ENCODE measurements at places on chromosomes 4 and X.
A peak's percentile ranks its signal among the peaks of the same experiment; 100 is the strongest.

- DNase-seq, result no peak
Measured at GRCh38 chrX:1398431-1399340, 6.8 kb upstream of the SLC25A6 start.

DNA sequence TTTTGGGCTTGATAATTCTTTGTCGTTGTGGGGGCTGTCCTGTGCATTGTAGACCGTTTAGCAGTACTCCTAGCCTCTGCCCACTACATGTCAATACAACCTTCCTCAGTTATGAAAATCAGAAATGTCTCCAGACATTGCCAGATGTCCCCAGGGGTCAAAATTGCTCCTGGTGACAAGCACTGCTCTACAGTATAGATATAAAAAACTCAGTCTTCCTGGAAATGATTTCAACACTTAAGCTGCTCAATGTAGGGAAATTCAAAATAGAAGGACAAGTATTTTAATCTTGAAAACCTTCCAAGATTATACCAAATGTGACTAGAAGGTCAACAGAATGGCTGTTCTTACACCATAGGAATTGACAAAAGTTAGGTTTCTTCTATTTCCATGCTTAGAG, 288.7 kb upstream of the MAGEB2 start:
- DNase-seq, result no peak

DNA sequence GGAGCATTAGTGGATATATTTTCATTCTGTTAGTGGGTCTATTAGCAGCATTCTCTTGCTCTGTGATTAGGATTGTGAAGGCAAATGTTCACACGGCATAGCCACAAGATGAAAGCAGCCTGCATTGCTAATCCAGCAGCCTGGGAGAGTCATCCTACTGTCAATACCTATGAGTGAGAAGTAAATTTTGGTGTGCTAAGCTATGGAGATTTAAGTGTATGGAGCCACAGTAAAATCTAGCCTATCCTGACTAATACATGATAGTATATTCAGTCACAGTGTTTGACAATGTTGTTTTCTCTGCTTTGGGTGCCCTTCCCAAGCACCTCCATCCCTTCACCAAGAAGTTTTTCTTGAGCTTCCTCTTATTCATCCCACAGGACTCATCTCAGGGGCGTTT, 47.2 kb upstream of the TMPRSS11F start:
- DNase-seq, result no peak

- DNase-seq, result no peak
Measured at GRCh38 chr4:48722509-48723446, 57.3 kb downstream of the FRYL start.

DNA sequence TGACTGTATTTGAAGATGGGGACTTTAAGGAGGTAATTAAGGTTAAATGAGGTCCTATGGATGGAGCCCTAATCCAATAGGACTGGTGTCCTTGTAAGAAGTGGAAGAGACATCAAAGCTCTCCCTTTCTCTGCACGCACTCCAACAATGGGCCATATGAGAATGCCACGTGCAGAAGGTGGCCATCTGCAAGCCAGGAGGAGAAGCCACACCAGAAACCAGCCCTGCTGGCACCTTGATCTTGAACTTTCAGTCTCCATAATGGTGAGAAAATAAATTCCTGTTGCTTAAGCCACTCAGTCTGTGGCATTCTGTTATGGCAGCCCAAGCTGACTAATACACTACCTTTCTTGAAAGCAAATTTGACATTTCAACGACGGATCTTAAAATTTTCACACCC, 73.2 kb downstream of the SMARCA1 start:
- DNase-seq, result no peak

GRCh38 chr4:147311956-147312355, 168.9 kb upstream of the EDNRA start:
- no peak for DNase-seq

DNA sequence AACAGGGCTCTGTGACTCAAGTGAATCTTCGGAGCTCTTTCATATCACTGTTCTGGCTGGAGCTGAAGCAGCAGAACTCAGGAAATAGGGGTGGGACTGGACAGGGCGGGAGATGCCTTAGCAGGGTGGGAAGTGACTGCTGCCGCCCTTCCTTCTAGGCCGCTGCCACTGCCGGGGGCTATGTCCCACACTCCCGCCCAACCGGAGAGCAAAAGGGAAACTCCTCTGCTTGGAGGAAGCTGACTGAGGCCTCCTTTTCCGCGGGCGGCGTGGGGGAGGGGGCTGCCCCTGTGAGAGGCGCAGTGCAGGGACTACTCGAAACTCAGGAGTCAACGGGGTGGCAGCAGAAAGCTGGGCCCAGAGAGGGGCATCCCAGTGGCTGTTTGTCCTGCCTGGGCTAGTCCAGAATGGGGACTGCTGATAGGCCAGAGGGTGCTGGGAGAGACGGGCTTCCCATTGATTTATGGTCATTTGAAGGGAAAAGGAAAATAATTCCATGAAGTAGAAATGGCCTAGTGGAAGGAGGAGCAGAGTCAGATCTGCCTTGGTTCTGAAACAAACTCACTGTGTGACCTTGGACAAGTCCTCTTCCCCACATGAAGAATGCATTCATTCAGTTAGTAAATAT, 36.9 kb downstream of the STARD8 start:
- DNase-seq, result peak; percentile 11

- DNase-seq, result no peak
Measured at GRCh38 chrX:80512924-80513323, 92.7 kb downstream of the TENT5D start.

GRCh38 chr4:164949448-164950143, 27.9 kb downstream of the TRIM61 start:
- no peak for DNase-seq

DNA sequence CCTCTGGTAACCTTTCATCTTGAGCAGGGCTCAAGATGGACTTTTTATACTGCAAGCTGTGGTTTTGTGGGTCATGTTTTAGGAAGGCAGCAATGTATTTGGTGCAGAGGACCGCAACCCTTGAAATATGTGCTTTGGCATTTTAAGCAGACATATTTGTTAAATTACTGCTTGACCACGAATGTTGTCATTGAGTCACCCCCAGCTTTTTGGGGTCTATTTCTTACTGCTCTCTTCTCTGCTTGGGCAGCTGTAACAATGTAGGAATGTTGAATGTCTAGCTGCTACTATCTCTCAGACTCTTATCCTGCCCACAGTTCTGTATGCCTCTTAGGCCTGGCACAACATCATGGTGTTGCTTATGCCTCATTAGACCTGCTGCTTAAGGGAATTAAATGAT, 6.0 kb downstream of the RBPJ start:
- no peak for DNase-seq

DNA sequence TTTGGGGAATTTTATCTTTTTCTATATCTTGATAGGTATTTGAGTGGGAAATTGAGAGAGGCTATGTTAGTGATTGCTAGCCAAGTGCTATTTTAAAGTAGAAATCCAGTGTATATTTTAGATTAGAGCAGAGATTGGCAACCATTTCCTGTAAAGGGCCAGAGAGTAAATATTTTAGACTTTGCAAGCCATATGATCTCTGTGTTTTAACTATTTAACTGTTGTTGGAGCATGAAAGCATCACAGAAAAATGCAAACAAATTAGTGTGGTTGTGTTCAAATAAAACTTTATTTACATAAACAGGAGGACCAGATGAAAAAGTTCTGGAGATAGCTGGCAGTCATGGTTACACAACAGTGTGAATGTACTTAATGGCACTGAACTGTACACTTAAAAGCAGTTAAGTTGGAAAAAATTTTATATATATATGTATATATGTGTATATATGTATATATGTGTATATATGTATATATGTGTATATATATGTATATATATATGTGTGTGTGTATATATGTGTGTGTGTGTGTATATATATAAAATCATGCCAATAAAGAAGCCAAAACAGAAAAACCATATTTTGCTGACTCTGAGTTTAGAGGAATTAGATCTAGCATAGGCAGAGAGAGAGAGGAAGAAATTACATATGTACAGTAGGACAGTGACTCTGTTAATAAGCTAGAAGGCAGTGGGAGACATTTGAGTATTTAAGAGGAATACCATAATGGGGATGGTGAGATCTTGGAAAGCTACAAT, 83.4 kb downstream of the TMEM164 start:
- DNase-seq, result no peak

DNA sequence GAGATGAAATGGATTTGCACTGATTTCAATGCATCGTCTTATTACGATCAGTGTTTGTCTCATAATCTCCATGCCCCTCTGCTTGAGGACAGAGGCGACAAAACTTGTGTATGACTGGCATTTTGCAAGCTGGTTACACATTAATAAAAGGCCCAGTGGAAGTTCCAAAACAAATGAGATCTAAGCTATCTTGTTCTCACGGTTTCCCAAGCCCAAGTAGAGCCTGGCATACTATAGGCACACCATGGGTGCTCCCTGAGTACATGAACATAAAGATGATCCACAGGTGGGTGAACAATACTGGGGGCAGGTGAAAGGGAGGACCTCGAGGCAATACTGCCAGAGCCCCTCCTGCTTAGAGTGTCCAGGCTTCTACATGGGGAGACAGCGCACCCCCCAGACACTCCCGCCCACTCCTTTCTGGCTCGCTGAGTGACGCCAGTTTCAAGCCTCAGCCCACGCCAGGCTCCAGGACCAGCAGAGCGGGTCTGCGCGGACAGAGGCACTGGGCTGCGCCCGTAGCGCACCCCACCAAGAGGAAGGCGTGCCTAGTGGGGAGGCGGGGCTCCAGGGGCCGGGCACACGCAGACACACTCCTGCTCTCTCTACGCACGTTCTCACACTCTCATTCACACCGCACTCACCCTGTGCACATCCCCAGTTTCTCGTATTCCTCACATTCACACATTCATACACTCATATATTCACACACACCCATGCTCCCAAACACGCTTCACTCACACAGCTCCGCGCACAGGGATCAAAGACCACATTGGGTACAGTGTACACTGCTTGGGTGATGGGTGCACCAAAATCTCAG, 8.9 kb upstream of the GSX2 start:
- peak; percentile 23 for DNase-seq

DNA sequence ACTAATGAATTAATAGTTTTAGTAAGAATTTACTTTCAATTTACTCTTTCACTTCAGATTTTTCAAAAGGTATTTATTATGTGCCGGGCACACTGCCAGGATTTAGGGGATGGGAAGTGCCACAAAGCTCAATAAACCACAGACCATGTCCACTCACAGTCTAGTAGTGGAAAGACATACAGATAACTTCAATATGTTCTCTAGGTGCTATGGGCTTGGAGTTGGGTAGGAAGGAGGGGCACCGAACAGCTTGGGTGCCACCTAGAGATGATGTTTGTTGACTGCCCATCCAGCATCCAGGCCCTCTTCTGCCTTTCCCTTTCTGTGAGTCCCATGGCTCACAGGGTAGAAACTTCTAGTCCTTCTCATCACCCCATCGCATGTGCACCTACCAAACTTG, 17.8 kb downstream of the MFAP3L start:
- DNase-seq, result no peak

- DNase-seq, result no peak
Measured at GRCh38 chr4:2322841-2323240, 60.9 kb upstream of the MXD4 start.

DNA sequence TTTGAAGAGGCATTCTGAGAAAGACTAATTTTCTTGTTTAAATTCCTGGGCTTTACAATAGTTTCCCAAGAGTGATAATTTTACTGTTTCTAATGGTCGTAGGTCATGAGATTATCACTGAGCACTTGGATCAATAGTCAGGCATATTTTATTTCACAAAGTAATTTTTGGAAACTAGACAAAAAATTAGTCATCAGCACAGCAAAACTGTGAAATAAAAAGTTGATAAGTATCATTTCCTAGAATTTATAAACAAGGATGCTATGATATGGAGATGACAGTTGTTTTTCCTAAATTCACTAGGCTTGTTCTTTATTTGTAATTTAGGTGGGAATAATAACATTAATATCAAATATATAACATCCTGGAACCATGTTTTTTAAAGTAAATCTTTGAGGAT, 33.0 kb downstream of the SULT1B1 start:
- no peak for DNase-seq

- DNase-seq, result no peak
Measured at GRCh38 chr4:6740347-6740746, 24.4 kb downstream of the BLOC1S4 start.

DNA sequence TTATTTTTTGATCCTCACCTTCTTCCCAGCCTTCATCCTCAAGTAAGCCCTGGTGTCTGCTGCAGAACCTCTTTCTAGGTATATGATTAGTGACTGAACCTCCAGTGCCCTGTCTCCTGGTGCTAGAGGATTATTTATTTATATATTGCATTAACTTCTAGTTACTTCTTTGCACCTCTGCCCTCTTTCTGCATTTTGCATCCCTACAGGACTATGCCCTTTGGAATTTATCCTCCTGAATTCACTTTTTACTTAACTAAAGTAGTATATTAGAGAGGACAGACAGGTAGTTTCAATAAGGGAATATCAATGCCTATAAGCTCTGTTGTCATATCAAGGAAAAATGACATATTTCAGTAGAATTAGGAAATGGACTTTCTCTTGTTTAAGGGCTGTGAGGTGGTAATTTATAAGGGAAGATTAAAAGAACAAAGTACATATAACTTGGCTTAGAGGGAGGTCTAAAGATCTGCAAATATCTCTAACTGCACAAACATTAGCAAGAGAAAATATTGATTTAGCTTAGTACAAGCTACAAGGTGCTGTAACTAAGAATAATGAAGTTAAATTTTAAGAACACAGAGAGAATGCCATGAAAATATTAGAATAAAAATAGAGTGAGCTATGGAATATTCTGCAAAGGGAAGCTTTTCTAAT, 181.7 kb downstream of the TEX13A start:
- DNase-seq, result no peak

DNA sequence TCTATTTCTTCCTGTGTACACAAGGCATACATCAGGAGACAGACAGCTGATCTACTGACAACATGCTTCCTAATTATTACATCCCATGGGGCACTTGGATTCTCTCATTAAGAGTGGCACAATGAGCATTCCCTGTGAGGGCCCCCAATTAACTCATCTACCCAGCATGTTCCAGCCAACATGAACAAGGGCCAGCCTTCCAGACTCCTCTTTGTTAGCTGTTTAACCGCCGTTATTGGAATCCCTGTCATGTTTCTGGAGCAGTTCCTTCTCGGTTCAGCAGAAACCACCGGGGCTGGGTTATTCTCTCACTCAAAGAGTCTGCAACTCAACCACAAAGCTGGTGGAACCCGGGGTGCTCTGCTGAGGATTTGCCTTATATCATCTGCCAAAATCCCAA, 9.9 kb upstream of the GPM6B start:
- DNase-seq, result no peak

- DNase-seq, result no peak
Measured at GRCh38 chr4:123893011-123893981, 496.7 kb downstream of the SPRY1 start.

GRCh38 chr4:187485676-187486075, 509.9 kb upstream of the ZFP42 start:
- DNase-seq, result no peak

DNA sequence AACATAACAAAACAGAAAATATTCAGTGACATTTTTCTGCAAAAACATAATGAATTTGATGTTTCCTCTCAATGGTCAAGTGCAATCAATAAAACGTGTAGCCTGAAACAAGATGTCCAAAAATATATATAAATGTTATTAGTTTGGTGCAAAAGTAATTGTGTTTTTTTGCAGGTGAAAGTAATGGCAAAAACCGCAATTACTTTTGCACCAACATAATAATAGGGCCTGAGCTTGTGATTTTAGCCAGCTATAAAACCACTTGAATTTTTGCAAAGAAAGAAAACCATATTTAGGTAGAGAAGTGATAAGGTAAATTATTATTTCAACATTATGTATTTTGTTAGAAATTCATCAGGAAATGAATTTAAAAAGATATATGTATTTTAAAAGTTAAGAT, 475.3 kb upstream of the AMOT start:
- DNase-seq, result no peak
